ENCODE measurements at places on chromosomes 6 and 20.

DNA sequence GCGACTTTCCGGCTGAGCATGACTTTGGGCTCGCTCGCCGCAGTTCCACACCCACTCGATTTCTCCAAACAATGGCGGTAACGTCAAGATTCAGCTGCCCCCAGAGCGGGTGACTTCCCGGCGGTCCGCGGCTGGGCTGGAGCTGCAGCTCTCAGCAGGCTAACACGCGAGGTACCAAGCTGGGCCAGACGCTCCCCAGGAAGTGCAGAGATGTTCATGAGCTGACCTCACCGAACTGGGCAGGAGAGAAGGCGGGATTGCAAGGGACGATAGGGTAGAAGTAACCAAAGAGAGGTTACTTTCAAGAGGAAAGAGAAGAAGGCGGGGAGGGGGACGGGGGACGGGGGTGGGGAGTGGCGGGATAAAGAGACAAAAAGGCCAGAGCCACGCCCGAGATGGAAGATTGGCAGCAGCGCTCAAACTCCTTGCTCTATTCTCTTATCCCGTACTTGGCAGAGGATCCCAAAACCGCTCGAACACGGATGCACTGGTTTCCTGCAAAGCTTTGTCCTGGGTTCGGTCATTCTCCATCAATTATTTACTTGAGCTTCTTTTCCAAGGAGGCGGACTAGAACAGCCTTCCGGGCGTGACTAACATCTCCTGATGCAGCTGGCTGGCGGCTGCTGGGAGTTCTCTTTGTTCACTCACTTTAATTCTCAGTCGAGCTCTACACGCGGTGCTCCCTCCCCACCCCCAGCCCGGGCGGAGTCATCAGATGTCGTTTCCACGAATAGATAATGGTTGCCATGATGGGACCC, at the start of gene MTCL3:
MTCL3 (minus strand) TSS at position 626 of the 759 bp plus-strand sequence.
- no peak for DNase-seq

DNA sequence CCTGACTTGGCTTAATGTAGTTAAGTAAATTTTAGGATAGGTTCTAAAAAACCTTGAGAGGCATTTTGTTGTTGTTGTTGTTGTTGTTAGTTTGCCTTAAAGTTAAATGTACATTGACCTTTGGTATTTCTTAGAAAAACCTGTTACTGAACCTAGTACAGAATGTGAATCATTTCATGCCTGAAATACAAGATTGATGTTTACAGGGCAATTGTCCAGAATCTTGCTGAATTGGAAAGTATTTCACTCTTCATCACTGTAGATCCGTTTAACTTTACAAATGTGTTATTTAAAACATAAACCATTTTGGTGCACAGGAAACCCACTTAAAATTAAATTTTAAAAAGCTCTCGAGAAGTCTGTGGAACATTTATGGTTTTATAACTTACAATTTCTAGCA, 75.0 kb downstream of the CEP57L1 start:
- DNase-seq: no peak

DNA sequence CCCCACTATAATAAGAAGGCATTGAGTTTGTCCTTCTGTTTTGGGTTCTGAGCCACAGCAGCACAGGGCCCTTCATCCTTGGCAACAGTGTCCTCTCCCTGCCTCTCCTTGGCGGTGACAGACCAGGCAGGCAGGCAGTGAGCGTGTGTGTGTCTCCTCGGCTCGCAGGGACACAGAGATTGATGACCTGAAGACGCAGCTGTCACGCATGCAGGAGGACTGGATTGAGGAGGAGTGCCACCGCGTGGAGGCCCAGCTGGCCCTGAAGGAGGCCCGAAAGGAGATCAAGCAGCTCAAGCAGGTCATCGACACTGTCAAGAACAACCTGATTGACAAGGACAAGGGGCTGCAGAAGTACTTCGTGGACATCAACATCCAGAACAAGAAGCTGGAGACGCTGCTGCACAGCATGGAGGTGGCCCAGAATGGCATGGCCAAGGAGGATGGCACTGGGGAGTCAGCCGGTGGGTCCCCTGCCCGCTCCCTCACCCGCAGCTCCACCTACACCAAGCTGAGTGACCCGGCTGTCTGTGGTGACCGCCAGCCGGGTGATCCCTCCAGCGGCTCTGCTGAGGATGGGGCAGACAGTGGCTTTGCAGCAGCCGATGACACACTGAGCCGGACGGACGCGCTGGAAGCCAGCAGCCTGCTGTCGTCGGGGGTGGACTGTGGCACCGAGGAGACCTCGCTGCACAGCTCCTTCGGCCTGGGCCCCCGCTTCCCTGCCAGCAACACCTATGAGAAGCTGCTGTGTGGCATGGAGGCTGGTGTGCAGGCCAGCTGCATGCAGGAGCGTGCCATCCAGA, 24.0 kb downstream of the SDCBP2 start:
- DNase-seq: peak; percentile 93

DNA sequence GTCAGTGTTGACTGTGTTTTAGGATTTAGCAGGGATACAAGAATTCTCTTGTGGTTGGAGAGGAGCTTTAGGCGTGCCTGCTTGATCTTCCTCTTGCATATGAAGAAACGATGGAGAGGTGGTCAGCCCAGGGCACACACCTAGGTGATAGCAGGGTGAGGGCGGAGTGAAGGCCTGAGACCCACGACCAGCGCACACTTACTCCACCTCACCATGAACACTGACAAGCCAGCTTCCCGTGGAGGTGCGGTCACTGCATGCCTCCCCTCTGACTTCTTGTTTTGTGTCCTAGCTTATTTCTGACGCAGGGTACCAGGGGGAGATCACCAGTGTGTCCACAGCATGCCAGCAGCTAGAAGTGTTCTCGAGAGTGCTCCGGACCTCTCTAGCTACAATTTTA, 8.1 kb downstream of the NELFCD start:
- no peak for DNase-seq

DNA sequence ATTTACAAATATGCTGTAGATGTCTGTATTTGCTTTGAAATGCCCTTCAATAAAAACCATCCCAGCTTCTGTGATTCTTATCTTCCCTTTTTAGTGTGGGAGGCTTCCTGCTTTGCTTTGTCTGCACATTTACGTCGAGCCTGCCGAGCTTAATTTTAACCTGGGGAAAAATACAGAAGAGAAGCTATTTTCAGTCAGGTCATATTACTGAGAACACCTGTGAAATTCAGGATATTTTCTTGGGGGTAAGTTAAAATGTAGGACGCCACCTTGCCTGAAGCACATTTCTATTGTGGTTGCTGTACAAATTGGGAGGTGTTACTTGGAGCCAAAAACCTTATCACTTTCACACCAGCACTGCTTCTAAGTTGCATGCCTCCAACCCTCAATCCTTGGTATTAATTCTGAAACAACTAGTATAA, 43.6 kb upstream of the FUCA2 start:
- DNase-seq: no peak

DNA sequence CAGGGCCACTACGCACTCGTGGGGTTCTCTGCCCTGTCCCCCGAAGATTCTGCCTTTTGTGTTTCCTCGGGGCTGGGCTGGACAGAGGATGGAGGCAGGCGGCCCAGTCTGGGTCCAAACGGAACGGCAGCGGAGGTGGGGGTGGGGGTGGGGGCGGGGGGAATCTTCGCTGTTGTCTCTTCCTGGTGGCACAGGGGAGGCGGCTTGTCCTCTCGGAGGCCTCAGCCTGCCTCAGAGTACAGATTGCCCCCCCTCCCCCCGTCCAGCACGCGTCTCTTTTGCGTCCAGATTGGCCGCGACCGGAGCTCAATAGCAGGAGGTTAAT, 1.4 kb upstream of the INSM1 start:
- no peak for DNase-seq

DNA sequence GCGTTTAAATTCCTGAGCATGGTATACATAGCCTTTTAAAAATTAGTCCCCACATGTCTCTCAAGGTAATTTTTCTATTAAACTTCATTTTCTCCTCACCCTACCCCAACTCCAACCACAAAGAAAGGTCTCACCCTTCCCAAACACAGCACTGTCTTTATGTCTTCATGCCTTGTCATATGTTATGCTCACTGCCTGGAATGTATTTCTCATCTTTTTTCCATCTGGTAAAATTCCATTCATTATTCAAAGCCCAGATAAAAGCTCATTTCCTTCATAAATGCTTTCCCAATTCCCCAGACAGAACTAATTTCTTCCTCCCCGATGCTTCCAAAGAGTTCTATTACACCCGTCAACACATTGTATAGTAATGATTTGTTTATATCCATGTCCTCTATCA, 302.0 kb downstream of the ALDH8A1 start:
- DNase-seq: no peak

DNA sequence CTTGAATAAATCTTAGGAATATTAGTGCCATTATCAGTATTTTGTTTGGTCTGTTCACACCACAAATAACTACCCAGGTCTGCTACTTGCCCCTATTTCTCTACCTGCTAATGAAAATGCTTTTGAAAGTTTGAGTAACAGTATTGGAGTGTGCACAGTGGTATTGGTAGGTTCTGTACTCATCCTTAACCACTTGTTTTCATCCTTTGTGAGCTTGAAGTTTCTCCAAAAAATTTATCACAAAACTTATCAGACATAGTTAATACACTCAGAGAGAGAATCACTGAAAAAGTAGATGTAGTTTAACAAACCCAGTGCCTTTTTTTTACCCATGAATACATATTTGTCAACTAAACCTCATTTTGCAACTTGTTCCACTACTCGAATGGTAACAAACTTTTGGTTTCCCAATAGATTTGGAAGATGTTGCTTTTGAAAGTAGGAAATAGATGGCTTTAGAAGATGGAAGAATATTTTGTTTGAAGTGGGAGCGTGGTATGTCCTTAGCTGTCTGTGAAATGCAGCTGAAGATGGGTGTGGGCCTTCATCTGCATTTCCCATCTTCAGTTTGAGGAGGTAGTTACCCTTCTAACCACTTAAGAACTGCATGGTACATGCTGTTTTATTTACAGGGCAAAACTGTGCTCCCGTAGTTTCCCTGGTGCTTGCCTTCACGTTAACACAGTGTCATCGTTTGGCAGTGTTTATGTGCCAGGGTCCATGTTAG, 9.0 kb downstream of the PTPN1 start:
- no peak for DNase-seq

DNA sequence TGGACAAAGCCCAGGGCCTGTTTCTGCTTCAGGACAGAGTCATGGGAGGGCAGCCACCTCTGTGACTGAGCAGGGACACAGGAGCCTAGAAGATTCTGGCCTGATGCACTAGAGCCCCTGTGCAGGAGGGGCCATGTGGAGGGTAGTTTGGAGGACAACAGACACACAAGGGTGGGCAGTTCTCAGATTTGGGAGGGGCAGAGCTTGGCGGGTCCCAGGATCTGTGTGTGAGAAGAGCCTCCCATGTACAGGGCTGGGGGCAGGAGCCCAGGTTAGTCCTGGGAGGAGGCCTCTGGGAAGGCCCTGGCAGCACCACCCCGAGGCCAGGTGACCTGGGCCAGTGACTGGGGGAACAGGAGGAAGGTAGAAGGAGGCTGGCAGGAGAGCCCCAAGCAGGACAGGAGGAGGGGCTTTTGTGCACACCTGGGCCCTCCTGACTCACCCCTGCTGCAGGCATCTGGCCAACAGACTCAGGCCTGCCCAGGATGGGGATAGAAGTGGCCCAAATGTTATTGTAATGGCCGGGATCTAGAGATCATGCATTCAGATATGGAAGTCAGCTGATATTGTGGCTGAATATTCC, 1.4 kb upstream of the ULBP3 start:
- no peak for DNase-seq

- DNase-seq: no peak
Measured at GRCh38 chr20:20342066-20342465, 25.8 kb upstream of the INSM1 start.

- DNase-seq: no peak
Measured at GRCh38 chr6:105898286-105898685, 187.8 kb upstream of the PRDM1 start.

GRCh38 chr6:106244931-106245330, 80.6 kb downstream of the ATG5 start:
- DNase-seq: no peak
